DMS 273 treated with DMSO at 0.1 percent for 48 hours (cell line): ENCODE measurements at places on chromosomes 16 and 17.

GRCh38 chr16:24989494-24989893 is 25.7 kb downstream of the ARHGAP17 start:
- no peak for DNase-seq

DNA sequence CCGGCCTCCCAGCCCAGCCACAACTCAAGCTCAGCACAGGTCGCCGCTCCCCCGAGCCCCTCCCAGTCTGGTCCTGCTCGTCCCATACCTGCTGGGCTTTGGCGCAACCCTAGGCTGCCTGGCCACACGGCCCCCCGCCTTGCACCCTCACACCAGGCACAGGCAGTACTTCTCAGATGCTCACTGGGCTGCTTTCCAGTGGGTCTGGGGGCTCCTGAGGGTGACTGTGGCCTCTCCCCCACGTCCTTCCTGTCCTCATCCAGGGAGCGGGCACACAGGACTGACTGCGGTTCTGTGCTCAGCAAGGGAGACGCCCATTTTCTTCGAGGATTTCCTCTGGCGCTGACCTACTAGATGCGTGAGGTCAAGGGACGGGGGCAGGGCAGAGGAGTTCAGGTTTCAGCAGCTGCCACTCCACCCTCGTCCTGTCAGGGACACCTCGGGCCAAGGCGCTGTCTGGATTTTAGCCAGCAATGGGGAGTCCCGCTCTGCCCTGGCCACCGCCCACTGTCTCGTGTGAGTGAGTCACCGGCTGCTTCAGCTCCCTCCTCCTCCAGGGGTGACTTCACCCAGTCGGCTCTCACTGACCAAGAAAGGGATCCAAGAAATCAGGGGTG is 115.8 kb downstream of the NPIPB11 start:
- DNase-seq: no peak

- DNase-seq: no peak
Observed at GRCh38 chr16:1918351-1919326, at the start of gene HS3ST6. TSS of gene HS3ST6 (minus strand) at chr16:1918415. CDS start at chr16:1918323, 92 bp downstream.

- no peak for DNase-seq
Observed at GRCh38 chr16:66588981-66589713, 9.9 kb downstream of the CMTM2 start.
